ENCODE measurements at places on chromosomes 5 and 9. TPM values are rescaled to one million over a fixed set of nuclear protein-coding genes. Genes with fewer than 3 reads are reported as not detected.
A peak's percentile ranks its signal among the peaks of the same experiment; 100 is the strongest.

The ZNF354C gene
- total RNA-seq: 5.9 TPM

The ANKS6 gene
- total RNA-seq: 13.0 TPM

- H3K36me3 ChIP-seq: peaks cover 81% of the 10 kb centered on the region
- H3K27ac ChIP-seq: no peak overlapping the region
- DNase-seq: no peak
- peaks cover 25% of the 10 kb centered on the region for H3K4me1 ChIP-seq
These were observed 26.8 kb downstream of the ANP32B start for GRCh38 chr9:98009936-98010335.

- peaks cover 7% of the 10 kb centered on the region for H3K4me1 ChIP-seq
- no peak for DNase-seq
- no peaks in the 10 kb centered on the region for H3K27me3 ChIP-seq
- no peak overlapping the region for H3K27ac ChIP-seq
These were observed 17.0 kb downstream of the BTF3 start for GRCh38 chr5:73515232-73515631.

DNA sequence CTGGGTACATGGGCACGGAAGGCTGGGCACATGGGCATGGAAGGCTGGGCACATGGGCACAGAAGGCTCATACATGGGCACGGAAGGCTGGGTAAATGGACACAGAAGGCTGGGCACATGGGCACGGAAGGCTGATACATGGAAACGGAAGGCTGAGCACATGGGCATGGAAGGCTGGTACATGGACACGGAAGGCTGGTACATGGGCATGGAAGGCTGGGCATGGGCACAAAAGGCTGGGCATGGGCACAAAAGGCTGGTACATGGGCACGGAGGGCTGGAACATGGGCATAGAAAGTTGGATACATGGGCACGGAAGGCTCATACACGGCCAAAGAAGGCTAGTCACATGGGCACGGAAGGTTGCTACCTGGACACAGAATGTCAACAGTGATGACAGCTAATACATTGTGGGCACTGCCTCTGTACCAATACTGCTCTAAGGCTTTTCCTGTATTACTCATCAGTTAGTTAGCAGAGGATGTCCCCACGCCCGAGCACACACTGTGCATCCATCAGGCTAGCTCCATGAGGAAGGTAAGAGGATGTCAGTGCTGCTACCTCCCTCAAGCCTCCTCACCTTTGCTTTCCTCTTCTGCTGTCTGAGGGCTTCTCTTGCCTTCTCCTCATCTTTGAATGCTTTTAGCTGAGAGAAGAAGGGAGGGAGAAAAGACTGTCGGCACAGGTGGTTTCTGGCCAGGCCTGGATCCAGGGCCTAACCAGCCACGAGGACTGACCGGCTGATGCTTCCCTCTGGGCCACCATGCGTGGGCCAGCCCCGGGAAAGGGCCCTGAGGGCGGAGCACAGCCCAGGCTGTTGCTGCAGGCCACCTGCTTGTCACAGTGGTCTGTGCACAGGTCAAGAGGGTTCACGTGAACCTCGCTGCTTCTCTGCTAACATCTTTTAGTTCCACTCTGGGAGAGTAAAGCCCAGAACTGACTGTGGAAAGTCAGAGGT lies 14.3 kb downstream of the GPX3 start:
- H3K4me1 ChIP-seq: peaks cover 10% of the 10 kb centered on the region
- no peak overlapping the region for H3K27ac ChIP-seq
- peaks cover 78% of the 10 kb centered on the region for H3K36me3 ChIP-seq
- H3K27me3 ChIP-seq: no peaks in the 10 kb centered on the region
- no peak for DNase-seq
- no peak overlapping the region for H3K4me3 ChIP-seq

DNA sequence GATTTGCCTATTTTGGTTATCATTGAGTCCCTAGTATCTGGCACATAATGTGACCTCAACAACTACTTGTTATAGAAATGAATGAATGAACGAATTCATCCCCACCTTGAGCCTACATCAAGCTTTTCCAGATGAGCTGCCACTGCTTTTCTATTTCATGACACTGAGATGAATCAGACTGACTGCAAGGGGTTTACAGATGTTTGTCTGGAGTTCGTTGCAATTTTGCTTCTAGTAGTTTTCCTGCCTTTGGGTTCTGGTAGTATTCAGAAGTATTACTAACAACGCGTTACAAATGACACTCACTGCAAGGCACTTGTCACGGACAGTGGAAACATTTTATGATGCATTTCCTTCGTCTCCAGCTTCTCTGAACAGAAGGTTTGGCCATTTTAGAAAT lies 222.3 kb downstream of the CD180 start:
- no peak overlapping the region for H3K27ac ChIP-seq
- H3K36me3 ChIP-seq: no peaks in the 10 kb centered on the region
- no peaks in the 10 kb centered on the region for H3K4me1 ChIP-seq
- H3K27me3 ChIP-seq: peaks cover 7% of the 10 kb centered on the region
- DNase-seq: no peak
- H3K4me3 ChIP-seq: no peak overlapping the region

DNA sequence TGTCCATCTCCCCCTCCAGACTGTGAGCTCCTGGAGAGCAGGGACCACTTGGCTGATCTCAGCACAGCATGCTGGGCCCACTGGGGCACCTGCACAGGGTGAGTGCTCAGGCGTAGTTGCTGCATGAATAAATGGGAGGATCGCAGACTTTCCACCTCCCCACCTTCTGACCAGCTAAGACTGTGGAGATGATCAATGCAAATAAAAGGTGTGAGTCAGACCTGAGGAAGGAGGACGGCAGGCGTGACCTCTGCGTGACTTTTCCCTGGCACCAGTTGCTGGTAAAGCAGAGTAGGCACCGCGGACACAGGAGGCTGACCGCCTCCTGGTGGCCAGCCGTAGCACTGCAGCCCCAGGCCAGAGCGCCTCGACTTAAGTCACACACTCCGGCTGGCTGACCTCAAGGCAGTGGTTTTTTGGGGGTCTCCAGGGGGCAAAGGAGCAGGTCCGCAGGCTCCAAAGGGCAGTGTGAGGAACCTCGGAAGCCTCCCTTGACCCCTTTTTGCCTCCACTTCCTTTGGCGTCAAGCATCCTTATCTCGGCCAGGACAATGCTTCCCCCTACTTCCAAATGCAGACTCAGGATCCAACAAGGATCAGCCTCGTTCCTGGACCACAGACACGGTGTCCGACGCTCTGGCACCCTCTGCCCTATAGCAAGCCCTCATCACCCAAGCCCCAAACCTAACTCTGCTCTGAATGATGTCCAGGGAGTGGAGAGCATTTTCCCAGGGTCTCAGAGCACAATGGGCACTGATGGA lies 12.7 kb upstream of the TDRD7 start:
- peaks cover 17% of the 10 kb centered on the region for H3K4me1 ChIP-seq
- no peak overlapping the region for H3K27ac ChIP-seq
- peaks cover 5% of the 10 kb centered on the region for H3K27me3 ChIP-seq
- peak; percentile 80 for DNase-seq

- H3K27me3 ChIP-seq: no peaks in the 10 kb centered on the region
- peaks cover 37% of the 10 kb centered on the region for H3K4me1 ChIP-seq
- H3K4me3 ChIP-seq: no peak overlapping the region
These were observed 3.4 kb downstream of the DPH7 start for GRCh38 chr9:137575364-137575715.
